PC-3 (cell line): ENCODE measurements at places on chromosomes 1 and 21. TPM values are rescaled to one million over a fixed set of nuclear protein-coding genes. Genes with fewer than 3 reads are reported as not detected.

DNA sequence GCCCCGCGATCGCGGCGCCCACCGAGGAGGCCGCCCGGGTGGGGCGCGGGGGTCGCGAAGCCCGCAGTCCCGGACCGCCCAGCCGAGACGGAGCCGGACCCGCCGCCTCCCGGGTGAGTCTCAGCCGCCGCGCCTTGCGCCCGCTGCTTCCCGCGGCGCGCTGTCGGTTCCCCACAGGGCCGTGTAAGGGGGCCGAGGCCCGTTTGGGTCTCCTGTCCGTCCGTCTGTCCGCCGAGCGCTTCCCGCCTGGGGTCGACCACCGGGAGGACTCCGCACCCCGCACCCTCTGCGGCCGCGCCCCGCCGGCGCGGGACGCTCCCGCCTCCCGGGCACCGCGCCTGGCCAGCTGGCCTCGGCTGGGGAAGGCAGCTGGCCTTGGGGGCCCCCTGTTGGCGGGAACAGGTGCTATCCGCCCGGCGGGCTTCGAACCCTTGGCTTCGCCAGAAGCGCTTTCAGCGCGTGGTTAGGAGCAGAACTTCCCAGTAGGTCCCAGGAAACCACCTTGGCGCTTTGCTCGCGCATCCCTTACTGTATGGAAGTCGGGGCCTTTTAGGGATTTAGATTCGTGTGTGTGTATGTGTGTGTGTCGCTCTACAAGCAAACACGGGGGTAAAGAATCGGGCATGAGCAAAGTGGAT lies 414 bp downstream of the TMEM51 start:
- no peaks in the 10 kb centered on the region for H3K27me3 ChIP-seq
- peaks cover 25% of the 10 kb centered on the region for H3K4me1 ChIP-seq
- H3K36me3 ChIP-seq, result no peaks in the 10 kb centered on the region

DNA sequence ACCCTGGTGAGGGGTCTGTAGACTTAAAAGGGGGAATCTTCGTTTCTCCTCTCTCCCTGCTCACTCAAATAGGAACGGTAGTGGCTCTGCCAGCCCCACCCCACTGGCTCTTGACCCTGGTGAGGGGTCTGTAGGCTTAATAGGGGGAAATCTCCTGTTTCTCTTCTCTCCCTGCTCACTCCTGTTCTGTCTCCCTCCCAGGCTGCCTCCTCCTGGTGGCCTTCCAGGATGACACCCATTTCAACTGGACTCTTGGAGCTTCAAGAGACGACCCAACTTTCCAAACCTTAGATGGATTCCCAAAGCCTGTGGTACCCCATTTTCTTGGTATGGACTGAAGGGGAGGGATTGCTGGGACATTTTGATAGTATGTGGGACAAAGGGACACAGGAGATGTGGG lies 1.4 kb upstream of the EPHB2 start:
- no peaks in the 10 kb centered on the region for H3K27me3 ChIP-seq
- H3K36me3 ChIP-seq, result no peaks in the 10 kb centered on the region
- H3K4me1 ChIP-seq, result peaks cover 23% of the 10 kb centered on the region
- H3K4me3 ChIP-seq, result no peak overlapping the region

DNA sequence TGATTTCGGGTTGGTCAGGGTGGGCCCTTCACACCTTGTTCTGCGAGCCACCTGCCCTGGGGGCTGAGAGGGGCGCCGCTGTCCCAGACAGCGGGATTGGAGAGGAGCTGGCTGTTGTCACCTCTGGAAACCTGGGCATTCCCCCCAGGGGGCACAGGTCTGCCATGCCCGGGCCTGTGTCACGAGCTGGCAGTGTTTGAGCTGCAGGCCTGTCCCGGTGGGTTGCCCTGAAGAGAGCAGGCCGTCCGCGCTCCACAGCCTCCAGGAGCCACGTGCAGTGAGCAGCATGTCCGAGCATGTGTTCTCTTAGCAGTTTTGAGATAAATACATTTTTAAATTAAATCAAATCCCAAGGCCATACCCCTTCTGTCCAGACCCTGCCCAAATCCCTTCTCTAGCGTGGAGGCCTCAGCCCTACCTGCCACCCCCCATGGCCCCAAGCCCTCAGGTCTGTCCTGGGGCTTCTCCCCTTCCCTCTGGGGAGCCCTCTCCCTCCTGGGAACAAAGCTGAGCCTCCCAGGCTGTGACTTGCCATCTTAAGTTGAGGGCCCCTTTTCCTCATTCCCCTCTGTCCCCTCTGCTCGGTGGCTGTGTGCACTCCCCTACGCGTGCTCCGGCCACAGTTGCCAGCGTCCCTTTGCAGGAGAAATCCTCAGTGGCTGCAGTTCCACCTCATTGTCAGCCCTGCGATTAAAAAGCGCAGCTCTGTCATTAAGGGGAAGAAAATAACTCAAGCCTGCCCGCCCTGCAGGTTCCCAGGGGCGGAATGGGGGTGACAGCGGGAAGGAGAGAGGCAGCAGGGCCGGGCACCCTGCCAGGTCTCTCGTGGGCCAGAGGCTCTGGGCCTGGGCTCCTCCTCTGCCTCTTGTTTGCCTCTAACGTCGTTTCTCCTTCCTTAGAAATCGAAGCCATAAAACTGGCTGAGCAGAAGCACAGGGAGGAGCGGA lies 26.6 kb downstream of the SLX9 start:
- H3K4me1 ChIP-seq, result peaks cover 8% of the 10 kb centered on the region; the same call in 1 of the 2 replicates
- H3K27ac ChIP-seq, result no peak overlapping the region
- DNase-seq, result no peak

The CSMD2 gene
- total RNA-seq, result not detected in 2 replicates

- H3K36me3 ChIP-seq, result peaks cover 91% of the 10 kb centered on the region
- H3K27me3 ChIP-seq, result no peaks in the 10 kb centered on the region
- H3K4me1 ChIP-seq, result no peaks in the 10 kb centered on the region
- no peak overlapping the region for H3K4me3 ChIP-seq
- H3K27ac ChIP-seq, result no peak overlapping the region
- no peak for DNase-seq
Measured at GRCh38 chr1:151243683-151244216, 10.8 kb upstream of the PSMD4 start.
